ENCODE measurements at places on chromosomes 2 and 18.

GRCh38 chr2:112790305-112790704 is 6.0 kb upstream of the IL1A start:
- peak; percentile 60 for DNase-seq

- peak; percentile 72 for DNase-seq
Measured at GRCh38 chr2:27191070-27191829, 20.6 kb upstream of the ATRAID start.

GRCh38 chr2:190615555-190616200 is 33.2 kb upstream of the NAB1 start:
- no peak for DNase-seq

GRCh38 chr18:42404151-42404550 is 449.1 kb downstream of the PIK3C3 start:
- no peak for DNase-seq

DNA sequence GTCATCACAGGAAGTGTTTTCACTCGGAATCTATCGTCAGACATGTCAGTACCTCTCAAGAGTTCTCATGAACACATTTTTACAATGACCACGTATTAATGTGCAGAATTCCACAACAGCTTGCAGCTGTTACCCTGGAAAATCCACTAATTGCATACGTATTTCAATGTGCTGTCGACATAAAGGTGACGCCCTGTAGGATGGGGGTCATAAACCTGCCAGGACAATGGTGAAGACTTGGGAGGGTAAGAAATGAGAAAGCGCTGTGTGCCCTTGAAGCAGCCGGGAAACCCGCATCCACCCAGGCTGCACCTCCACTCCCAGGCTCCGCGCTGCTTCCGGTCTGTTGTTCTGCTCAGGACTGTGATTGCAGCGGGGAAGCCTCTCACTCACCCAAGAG is 14.0 kb downstream of the TMEM18 start:
- DNase-seq: no peak

DNA sequence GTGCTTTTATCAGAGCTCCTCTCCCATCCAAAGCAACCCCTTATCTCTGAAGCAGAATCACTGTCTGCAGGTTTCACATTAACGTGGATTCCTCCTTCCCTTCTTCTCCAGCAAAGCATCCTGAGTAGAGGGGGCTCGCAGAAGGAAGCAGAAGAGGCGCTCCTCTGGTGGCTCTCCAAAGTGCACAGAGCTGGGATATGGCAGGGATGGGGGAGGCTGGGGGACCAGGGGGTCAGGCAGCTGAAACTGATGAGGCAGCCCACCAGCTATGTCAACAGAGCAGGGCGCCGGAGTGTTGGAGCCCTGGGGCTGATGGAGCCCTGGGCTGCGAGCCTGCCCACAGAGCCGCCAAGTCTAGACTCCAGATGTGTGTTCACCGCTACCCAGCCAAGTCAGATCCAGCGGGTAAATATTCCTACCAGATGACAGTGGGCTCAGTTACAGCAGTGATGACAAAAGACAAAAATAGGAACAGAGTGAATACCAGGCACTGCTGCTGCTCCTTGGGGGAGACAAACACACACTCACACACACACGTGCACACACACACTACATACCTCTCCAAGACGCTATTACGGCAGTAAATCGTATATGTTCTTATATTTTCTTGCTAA is 678.3 kb upstream of the ID2 start:
- DNase-seq: peak; percentile 6

- no peak for DNase-seq
Measured at GRCh38 chr2:37302701-37303252, 21.9 kb downstream of the PRKD3 start.

- DNase-seq: peak; percentile 88
Measured at GRCh38 chr2:151947813-151948165, 119.6 kb upstream of the ARL5A start.

DNA sequence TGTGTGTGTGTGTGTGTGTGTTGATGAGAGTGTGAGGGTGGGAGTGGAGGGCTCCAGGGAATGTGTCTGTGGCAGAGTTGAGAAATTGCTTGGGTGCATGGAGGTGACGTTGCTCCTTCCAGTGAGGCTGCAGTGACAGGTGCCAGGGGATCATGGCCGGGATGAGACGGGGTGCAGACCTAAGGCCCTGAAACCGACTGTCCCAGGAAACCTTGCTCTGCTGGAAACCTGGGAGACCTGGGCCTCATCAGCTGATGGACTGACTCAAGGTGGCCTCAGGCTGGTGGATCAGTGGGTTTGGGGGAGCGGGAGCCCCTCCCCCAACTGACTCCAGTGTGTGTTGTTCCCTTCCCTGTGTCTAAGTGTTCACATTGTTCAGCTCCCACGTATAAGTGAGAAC is 56.6 kb downstream of the INHBB start:
- no peak for DNase-seq

DNA sequence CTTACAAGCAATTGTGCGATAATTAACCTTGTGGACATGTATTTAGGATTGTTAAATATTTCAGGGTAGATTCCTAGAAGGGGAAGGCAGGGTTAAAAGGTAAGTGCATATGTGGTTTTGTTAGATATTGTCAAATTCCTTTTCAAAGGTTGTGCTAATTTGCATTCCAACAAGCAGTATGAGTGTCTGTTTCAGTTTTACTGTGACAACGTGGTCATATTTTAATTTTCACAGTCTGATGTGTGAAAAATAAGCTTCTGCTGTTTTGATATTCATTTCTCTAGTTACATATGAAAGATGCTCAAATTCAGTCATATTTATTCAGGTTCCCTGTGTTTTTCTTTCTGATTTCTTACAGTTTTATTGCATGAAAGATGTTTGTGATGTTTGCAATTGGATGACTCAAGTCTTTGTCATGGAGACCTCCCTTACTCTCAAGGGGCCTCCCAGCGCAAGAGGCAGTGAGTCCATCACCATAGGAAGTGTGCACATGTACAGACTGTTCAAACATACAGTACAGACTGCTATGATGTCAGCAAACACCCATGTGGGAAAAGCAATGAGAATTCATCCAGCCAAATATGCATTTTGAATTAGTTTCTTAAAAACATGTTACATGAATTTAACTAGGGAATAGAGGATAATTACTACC is 310.8 kb downstream of the GALR1 start:
- no peak for DNase-seq

- DNase-seq: no peak
Measured at GRCh38 chr2:50260886-50261285, 771.0 kb downstream of the NRXN1 start.

- no peak for DNase-seq
Measured at GRCh38 chr18:9726936-9727335, 18.8 kb downstream of the RAB31 start.

- no peak for DNase-seq
Measured at GRCh38 chr2:167954495-167954894, 292.9 kb downstream of the STK39 start.

DNA sequence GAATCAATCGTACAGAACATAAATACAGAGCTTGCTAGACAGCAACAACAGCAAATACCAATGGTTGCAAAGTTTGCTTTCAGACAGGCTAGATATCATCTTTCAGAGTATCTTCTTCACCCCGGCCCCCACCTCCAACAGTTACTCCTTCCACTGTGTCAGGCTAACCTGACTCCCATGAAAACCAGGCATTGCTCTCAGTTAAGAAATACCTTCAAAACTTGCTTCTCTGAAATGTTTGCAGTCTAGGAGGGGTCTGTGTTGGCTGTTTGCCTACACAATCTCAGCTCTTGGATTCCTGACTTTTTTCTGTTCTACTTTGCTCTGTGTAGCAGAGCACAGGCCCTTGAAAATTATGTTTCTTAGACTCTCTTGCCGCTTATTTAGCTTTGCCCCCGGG is 599.5 kb upstream of the SYT4 start:
- no peak for DNase-seq

DNA sequence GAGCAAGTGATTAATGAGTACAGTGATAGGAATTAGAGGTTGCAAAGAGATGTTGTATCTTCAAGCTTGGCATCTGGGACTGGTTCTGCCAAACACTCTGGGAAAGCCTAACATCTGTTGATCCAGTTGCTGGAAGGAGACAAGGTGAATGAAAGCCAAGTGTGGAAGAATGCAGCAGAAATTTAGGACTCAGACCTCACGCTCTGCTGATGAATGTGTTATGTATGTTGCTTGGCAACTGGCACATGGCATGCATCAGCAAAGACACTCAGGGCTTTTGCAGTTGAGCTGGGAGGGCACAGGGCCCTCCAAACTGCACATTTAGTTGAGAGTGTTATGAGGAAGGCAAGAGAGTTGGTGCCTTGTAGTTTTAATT is 105.5 kb downstream of the COLEC12 start:
- no peak for DNase-seq

DNA sequence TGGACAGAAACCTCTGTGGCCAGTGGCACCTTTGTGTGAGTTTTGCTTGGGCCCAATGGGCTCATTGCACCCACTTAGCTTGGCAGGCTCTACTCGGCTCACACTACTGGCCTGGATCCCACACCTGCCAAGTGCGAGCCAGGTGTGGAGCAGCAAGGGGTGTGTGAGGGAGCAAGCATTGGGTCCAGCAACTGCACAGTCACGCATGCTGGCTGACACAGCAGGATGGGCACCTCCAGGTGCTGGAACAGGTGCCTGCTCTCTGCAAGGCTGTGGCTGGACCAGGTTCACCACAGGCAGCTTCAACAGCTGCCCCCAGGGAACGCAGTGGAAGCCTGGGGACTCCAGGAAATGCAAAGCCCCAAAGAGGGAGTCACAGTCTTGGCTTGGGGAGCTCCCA is 94.2 kb downstream of the DOK6 start:
- DNase-seq: no peak

DNA sequence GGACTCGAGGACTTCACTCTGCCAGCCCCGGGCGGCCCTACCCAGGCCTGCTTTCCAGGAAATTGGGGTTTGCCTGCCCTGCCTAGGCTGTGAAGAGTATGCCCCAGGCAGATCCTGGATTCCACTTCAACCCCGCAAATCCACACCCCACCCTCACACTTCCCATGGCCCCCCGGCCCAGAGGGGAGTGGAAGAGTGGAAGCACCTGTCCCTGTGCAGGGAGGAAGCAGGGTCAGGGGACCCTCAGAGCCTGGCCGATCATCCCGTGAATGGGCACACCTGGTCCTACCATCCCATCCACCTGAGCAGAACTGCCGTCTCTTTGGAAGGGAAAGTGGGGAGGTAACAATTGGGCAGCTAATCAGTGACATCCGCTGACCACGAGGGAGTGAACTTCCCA is 245.2 kb downstream of the EIPR1 start:
- no peak for DNase-seq

GRCh38 chr2:145137211-145137610 is 617.3 kb upstream of the ZEB2 start:
- no peak for DNase-seq

GRCh38 chr2:11097038-11097720 is 58.1 kb upstream of the SLC66A3 start:
- no peak for DNase-seq

DNA sequence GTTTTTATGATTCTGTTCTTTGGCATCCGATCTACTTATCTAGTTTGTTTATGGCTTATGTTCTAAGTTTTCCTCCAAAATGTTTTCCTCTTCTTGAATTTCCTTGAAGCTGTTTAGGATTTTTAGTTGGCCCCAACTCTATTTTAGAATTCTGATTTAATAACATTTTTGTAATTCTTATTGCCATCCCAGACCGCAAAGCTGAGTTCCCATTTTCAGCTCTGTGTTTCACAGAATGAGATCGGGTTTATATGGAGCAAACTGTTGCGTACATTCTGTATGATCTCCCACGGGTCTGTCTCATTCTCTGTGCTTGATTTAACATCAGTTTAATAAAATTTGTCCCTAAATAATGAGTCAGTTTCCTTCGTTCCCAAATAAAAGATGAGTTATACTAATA is 59.3 kb downstream of the DPP4 start:
- DNase-seq: peak; percentile 64

- DNase-seq: no peak
Measured at GRCh38 chr18:72155327-72155726, 388.8 kb downstream of the CBLN2 start.

GRCh38 chr18:57009844-57010243 is 137.0 kb upstream of the BOD1L2 start:
- DNase-seq: no peak

DNA sequence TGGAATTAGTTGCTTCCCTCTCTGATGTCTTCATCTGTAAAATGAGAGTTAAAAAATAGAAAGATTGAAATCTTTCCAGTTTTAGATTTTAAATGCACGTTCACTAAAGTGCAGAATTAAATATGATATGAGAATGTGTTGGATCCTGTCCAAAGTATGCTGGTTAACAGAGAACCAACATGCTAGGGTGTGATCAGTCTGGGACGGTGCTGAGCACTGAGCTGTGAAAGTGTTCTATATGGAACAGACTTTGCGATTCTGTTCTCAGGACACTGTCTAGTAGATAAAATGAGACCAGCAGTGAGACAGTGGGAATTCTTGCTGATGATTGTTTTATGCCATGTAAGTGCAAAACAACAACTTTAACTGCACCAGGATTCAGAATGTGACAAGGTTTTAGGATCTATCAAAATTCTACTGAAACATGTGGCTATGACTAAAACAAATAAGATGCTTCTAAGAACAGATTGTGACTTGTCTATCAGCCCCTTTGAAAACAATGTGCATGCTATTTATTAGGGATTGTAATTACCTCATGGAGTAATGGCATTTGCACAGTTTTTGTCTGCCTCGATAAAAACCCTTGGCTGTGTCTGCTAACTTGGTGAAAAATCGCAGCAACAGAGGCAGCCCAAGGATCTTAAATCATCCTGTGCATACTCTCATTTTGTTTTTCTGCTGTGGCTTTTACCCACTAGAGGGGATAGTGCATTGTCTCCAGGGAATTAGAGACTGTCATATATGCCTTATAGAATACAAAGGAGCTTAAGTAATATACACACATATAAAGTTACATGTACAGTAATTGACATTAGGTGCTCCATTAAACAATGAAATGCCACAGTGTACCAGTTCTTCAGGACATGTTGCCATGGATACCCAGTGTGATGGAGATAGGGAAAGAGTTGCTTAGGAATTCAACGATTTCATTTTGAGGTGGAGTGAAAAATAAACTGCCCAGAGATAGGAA is 55.1 kb downstream of the MAP3K20 start:
- no peak for DNase-seq

DNA sequence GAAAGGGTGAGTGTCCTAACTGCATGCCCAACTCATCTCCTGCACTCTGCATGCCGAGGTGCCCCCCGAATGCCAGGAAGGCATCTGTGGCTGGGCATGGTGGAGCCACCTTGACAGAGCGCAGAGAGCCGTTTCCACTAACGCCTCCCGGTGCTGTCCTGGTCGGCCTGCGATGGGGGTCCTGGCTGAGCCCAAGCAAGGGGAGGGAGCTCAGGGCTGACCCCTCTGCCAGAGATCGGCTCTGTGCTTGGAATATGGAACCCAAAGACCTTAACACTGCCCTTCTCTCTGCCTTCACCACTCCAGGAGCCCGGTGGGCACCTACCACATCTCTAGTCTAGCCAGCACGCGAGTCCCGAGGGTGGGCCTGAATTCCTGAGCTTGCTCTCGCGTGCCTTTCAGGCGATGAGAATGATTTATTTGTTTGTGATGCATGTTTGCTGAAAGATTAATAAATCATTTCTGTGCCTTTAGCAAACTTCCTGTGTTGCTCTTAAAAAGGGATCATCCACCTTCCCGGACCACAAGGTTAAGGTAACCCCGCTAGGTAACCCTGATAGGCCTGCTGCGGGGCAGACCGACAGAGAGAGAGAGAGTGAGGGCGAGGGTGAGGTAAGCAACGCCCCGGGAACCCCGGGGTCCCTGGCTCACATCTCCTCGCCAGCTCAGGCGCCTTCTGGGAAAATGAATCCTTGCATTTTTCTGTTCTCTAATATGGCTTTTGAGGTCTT is 35.3 kb downstream of the PDIA6 start:
- DNase-seq: no peak

Measured in inflammatory macrophage treated with lipopolysaccharide for 4 hours (primary cell).